ENCODE measurements at places on chromosomes 3 and 15. TPM values are rescaled to one million over a fixed set of nuclear protein-coding genes. Genes with fewer than 3 reads are reported as not detected.

Gene SLC28A2
- polyA plus RNA-seq: 0.40 TPM

Gene CFAP100
- 1.1 TPM for polyA plus RNA-seq

Gene AMT
- 46.1 TPM for polyA plus RNA-seq

Gene COPB2
- 173 TPM for polyA plus RNA-seq

- no peak for DNase-seq
Observed at GRCh38 chr15:87118435-87118834, 1038.8 kb downstream of the AGBL1 start.

- DNase-seq: no peak
Observed at GRCh38 chr3:53224536-53224935, 31.3 kb downstream of the TKT start.

- DNase-seq: no peak
Observed at GRCh38 chr15:32721596-32721995, 3.8 kb downstream of the GREM1 start.

- DNase-seq: no peak
Observed at GRCh38 chr3:181839039-181839915, 127.6 kb downstream of the SOX2 start.

- no peak for DNase-seq
Observed at GRCh38 chr3:185658504-185658912, 72.4 kb downstream of the SENP2 start.

GRCh38 chr15:28100516-28101195 lies 1.5 kb upstream of the OCA2 start:
- no peak for DNase-seq

DNA sequence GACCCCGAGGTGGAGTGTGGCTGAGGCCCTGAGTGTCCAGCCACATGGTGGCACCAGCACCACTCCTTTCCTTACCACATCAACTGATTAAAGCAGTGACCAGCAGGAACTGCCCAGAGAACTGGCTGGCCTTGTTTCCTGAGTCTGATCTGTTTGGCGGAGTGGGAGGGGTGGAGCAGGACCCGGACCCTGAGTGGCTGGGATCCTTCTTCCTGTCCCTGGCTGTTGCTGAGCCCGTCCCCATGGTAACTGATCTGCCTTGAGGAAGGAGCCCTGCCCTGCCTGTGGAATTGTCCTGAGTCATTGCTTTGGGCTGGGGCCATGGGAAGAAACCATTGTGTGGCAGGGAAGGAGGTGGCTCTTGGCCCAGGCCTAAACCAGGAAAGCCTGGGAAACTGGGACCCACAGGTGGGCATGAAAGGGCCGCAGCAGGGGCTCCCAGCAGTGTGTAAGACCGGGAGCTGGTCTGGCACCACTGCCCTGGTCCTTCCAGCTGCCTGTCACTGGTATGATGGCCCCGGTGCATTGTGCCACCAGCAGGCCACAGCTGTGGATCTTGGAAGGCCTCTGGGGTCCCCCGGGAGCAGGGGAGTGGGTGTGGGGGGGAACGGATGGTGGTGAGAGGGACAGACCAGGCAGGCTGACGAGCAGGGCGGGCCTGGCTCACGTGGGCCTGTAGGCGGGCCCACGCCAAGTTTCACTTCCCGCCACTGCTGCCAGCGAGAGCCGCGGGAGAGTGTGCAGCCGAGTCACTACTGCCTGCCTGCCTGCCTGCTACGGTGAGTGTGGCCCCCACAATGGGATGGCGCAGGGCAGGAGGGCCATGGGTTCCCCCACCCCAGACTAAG lies 19.2 kb downstream of the ATRIP start:
- DNase-seq: peak; percentile 97
